Esophagus squamous epithelium (tissue), 5 donors: ENCODE measurements at places on chromosomes 12 and 14. TPM values are rescaled to one million over a fixed set of nuclear protein-coding genes. Genes with fewer than 3 reads are reported as not detected.

GRCh38 chr12:128813392-128813791 is 10.4 kb downstream of the SLC15A4 start:
- no peak for DNase-seq

GRCh38 chr12:116453631-116454030 is 105.5 kb upstream of the MAP1LC3B2 start:
- DNase-seq: no peak

The RHOJ gene
- 9.5 TPM for total RNA-seq

The MORN3 gene
- total RNA-seq: not detected

- DNase-seq: no peak
These were observed 633 bp upstream of the RNU4-2 start for GRCh38 chr12:120292411-120292660.
